ENCODE measurements at places on chromosomes 5 and 9. TPM values are rescaled to one million over a fixed set of nuclear protein-coding genes. Genes with fewer than 3 reads are reported as not detected.

The CORO2A gene
- 39.3 TPM for total RNA-seq

The SPINK6 gene
- 1.1 TPM for total RNA-seq

The OBP2B gene
- not detected for total RNA-seq

The KIF4B gene
- 0.03 TPM for total RNA-seq

All from foreskin keratinocyte (primary cell).